ENCODE measurements at places on chromosomes 16 and 17.

GRCh38 chr16:53209429-53209828 lies 154.6 kb downstream of the CHD9 start:
- no peak for DNase-seq

DNA sequence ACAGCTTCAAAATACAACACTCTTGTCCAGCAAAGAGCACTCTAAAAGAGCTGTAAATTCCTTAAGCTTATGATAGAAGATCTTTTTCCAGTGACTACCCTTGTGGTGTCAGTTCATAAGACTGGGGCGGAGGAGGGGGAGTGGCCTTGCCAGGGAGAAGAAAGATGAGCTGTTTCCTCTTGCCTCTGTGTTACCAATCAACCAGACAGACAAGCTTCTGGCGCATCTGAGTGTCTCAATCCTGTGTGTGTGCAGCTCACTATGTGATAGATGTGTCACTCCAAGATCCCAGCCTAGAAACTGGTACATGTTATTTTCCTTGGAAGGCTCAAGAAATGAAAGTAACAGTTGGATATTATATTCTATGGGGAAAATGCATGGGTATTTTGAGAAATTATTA lies 167.4 kb upstream of the CACNG3 start:
- no peak for DNase-seq

GRCh38 chr17:73278049-73278464 lies 16.4 kb upstream of the CPSF4L start:
- DNase-seq: no peak

- no peak for DNase-seq
Measured at GRCh38 chr16:69005641-69006355, 99.7 kb upstream of the HAS3 start.

DNA sequence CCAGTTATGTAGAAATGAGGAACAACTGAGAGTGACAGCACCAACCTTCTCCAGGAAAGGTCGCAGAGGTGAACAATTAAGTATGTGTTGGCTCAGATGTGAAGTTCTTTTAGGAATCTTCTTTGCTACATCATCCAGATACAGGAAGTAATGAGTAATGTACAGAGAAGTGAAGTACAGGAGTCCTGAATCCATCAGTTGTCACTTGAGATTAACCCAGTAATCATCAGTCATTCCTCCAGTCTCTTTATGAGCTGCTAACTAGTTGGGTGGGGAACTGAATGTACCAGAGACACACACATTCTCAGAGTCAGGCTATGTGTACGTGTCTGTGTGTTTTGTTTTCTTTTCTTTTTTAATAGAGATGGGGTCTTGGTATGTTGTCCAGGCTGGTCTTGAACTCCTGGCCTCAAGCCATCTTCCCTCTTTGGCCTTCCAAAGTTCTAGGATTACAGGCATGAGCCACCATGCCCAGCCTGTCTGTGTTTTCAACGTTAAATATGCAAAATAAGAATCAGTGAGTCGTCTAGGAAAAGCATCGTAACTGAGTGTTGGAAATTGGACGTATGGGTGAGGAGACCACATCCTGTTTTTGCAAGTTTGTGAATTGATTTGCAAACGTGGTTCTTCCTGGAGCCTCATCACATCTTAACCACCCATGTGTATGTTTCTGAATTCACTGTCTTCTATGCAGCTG lies 19.9 kb downstream of the ZNF200 start:
- DNase-seq: peak; percentile 57

DNA sequence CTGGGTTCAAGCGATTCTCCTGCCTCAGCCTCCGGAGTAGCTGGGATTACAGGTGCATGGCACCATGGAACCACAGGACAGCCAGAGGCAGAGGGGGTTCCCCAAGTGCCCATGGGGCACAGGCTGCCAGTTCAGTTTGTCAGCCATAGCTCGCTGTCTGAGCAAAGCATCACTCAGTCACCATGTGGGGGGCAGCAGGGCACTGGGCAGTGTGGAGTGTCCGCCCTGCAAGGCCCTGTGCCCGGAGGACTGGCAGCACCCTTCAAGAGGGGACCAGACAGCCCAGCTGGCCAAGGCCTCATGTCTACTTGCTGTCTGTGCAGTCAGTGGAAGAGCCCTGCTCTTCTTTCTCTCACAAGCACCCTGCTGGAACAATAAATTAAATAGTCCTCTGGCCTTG lies 6.4 kb downstream of the ALYREF start:
- no peak for DNase-seq

DNA sequence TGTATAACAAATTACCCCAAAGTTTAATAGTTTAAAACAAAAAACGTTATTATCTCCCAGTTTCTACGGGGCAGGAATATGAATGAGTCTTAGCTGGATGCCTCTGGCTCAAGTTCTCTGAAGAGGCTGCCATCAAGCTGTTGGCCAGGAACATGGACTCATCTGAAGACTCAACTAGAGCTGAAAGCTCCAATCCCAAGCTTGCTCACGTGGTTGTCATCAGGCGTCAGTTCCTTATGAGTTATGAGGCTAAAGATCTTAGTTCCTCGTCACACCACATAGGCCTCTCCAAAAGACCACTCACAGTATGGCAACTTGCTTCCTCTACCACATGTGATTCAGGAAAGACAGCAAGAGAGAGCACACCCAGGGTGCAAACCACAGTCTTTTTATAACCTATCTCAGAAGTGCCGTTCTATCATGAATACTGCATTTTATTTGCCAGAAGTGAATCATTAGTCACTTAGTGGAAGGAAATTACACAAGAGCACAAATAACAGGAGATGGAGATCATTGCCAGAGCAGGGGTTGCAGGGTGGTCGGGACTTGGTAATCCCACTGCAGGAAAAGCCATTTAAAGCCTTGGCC lies 48.7 kb upstream of the NLK start:
- DNase-seq: no peak

- no peak for DNase-seq
Measured at GRCh38 chr17:73560661-73561060, 83.6 kb downstream of the SDK2 start.

GRCh38 chr17:17448076-17448475 lies 28.7 kb upstream of the MED9 start:
- DNase-seq: no peak

DNA sequence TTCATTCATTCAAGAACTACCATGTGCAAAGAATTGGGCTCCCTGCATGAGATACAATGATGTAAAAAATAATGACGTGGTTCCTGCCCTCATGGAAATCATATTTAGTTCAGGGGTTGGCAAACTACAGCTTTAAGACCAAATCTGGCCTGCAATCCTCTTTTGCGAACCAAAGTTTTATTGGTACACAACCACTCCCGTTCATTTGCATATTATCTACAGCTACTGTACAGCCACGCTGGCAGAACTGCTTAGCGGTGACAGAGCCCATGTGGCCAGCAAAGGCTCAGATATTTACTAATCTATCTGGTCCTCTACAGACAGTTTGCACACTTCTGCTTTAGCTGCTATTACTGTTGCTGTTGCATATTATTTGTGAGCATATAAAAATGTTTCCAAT lies 167.7 kb downstream of the XYLT1 start:
- DNase-seq: no peak
